Occipital lobe (tissue), 3 donors: ENCODE measurements at places on chromosomes 2 and 18. TPM values are rescaled to one million over a fixed set of nuclear protein-coding genes. Genes with fewer than 3 reads are reported as not detected.

VAMP5 gene
- total RNA-seq: 3.6 TPM

RBM44 gene
- total RNA-seq: 5.1 TPM

WDR12 gene
- total RNA-seq: 23.7 TPM

SCN3A gene
- total RNA-seq: 315 TPM

RAD51AP2 gene
- total RNA-seq: 0.47 TPM

TUBA4B gene
- not detected for total RNA-seq

TIA1 gene
- 461 TPM for total RNA-seq

TYW5 gene
- 16.5 TPM for total RNA-seq

NTSR2 gene
- 0.31 TPM for total RNA-seq

LRRC30 gene
- not detected for total RNA-seq
